ENCODE measurements at places on chromosomes 16 and 17. TPM values are rescaled to one million over a fixed set of nuclear protein-coding genes. Genes with fewer than 3 reads are reported as not detected.

NDUFAB1 gene
- total RNA-seq: 176 TPM

PIEZO1 gene
- 140 TPM for total RNA-seq

HCRT gene
- total RNA-seq: not detected

TNRC6A gene
- total RNA-seq: 31.3 TPM

GTF3C1 gene
- 65.1 TPM for total RNA-seq

NAA38 gene
- total RNA-seq: 191 TPM

SLC5A11 gene
- 0.69 TPM for total RNA-seq

C17orf113 gene
- total RNA-seq: 0.52 TPM

CD300E gene
- total RNA-seq: not detected

MT1H gene
- total RNA-seq: not detected

VAT1L gene
- not detected for total RNA-seq

FHOD1 gene
- 55.3 TPM for total RNA-seq
